CD4-positive, alpha-beta T cell treated with Interleukin-4 for 1 hour (primary cell): ENCODE measurements at places on chromosomes 4 and X.

DNA sequence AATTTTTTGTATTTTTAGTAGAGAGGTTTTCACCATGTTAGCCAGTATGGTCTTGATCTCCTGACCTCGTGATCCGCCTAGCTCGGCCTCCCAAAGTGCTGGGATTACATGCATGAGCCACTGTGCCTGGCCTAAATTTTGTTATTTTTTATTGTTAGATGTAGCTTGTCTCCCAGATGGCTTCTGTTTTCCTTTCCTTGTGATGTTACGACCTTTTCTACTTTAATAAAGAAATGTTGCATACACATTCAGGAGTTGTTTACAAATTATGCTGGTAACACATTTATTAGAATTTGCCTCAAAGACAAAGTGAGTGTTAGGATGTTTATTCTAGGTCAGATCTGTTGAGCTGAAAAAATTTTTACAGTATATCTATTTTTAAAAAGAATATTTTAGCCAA, 18.4 kb downstream of the PDLIM5 start:
- DNase-seq: no peak

GRCh38 chr4:127732623-127733328, 2.6 kb downstream of the SLC25A31 start:
- DNase-seq: peak; percentile 6

GRCh38 chr4:54067166-54067565, 2.8 kb upstream of the CHIC2 start:
- no peak for DNase-seq

DNA sequence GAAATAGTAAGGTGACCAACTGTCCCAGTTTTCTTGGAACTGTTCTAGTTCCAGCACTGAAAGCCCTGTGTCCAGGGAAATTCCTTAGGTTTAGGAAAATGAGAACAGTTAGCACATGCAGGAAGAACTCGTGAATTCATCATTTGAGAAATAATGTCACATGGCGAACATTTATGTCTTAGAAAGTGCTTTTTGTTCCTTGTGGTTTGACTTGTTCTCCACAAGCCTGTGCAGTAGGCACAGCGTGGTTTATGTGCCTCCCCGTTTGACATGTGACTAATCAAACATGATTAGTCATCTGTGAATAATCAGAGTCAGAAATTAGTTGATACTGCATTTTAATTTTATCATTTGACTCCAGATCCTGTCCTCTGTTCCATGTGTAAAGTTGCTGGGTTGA, 556.0 kb upstream of the CPEB2 start:
- no peak for DNase-seq

GRCh38 chrX:34437586-34437985, 219.5 kb downstream of the TMEM47 start:
- no peak for DNase-seq

DNA sequence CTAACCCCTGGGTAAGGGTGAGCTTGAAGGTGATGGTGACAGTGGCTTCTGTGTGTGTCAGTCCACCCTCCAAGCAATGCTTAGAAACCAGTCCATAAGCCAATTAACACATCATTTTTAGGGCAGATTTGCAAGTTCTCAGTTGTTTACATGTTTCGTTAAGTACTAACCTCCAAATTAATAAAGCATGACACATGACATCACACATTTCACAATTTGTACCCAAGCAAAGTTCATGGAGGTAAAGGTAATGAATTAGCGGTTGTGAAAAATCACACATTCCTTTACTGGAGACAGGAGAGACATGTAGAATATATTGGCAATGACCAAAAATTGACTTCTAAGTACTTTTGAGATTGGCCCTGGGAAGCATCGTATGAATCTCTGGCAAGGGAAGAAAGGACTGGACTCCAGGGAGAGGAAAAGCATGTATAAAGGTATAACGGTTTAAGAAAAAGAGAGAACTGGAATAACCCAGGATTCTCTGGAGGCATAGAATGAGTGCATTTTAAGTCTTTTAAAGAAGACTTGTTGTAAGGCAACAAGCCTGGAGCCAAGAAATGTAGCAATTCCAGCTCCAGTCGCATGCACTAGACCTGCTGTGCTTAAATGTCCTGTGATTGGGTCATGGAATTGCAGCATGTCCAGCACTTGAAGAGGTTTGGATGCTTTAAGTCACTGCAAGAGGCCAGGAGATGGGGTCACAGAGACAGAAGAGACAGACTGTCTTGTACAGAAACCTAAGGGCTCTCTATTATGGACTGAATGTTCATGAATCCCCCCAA, 34.1 kb downstream of the TRIM2 start:
- no peak for DNase-seq

DNA sequence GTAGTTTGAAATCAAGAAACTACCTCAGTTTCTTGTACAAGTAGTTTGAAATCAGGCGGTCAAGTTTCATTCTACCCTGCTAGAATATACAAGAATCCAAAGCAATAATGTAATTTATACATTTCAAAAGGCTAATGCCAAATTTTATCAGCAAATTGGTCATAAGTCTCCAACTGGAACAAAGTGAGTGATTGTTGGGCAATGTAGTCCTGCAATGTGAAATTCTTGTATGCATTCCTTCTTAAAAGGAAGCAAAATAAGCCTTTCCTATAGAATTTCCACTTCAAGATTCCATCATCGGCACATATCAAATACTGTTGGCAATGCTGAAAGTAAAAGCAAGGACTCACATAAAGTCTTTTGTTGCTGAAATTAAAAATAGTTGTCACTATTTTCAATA, 334.9 kb downstream of the IL1RAPL1 start:
- DNase-seq: no peak
